ENCODE measurements at places on chromosomes 12 and 14.

DNA sequence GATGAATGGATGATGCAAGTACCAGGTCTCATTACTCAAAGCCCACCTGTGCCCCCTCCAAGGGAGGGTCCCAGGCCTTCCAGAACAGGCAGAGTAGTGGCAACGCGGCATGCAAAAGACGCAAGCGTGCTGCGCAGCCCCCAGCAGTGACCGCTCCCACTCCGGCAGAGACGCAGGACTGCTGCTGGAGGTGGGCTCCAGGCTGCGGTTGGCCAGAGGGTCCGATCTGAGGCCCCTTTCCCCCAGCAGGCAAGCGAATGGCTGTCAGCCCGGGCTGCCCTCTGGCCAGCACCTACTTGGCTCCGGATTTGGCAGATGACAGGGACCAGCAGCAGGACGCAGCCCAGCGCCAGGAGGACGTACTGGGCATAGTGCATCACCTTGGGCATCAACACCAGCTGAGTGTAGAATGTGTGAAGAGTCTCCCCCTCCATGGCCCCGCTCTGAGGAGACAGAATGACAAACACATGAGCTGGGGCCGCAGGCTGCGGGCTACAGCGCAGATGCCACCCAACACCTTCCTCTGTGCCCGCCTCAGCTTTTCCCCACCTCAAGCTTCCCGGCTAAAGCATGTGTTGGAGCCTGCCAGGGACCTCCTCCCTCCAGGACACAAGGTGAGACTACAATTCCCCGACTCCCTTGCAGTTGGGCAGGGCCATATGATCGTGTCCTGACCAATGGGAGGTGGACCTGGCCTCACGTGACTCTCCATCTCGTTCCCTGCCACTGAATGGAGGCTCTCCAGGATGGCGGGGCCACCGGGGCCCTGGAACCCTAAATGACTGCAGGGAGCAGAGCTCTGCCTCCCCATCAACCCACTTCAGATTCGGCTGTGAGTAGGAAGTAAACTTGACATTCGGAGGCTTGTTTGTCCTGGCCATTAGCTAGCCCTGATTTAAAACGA lies 77.4 kb downstream of the SCARB1 start:
- DNase-seq: no peak

DNA sequence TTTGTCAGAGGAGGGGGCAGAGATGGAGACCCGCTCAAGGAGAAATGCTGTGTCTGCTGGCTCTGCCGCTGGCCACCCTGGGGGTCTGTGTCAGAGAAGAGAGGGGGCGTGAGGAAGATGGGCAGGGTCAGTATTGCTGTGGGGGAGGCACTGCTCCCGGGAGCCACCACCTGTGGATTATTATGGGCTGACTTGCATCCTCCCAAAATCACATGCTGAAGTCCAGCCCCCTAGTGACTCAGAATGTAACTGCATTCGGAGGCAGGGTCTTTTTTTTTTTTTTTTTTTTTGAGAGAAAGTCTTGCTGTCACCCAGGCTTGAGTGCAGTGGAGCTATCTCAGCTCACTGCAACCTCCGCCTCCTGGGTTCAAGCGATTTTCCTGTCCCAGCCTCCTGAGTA lies 12.3 kb downstream of the ABCD4 start:
- DNase-seq: no peak

- DNase-seq: no peak
Observed at GRCh38 chr14:92717571-92718042, 30.8 kb downstream of the LGMN start.

- DNase-seq: no peak
Observed at GRCh38 chr12:111783046-111783445, 16.3 kb downstream of the ALDH2 start.

DNA sequence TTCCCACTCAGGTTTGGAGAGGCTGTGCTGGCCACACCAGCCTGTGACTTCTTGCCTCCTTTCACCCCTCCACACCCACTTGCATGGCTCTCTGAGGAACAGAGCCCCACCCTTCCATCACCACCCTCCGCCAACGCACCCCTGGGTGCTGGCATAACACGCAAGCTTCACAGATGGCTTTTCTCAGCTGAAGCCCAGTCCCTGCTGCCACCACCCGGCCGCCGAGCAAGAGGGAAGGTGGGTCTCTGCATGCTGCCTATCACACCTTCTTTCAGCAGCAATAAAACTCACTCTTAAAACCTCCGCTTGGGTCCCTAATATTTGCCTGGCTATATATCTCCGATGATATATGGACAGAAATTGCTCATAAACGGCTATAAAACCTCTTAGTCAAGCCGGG lies 41.6 kb downstream of the SMUG1 start:
- DNase-seq: no peak

- DNase-seq: no peak
Observed at GRCh38 chr14:50363714-50364111, 33.0 kb downstream of the CDKL1 start.

DNA sequence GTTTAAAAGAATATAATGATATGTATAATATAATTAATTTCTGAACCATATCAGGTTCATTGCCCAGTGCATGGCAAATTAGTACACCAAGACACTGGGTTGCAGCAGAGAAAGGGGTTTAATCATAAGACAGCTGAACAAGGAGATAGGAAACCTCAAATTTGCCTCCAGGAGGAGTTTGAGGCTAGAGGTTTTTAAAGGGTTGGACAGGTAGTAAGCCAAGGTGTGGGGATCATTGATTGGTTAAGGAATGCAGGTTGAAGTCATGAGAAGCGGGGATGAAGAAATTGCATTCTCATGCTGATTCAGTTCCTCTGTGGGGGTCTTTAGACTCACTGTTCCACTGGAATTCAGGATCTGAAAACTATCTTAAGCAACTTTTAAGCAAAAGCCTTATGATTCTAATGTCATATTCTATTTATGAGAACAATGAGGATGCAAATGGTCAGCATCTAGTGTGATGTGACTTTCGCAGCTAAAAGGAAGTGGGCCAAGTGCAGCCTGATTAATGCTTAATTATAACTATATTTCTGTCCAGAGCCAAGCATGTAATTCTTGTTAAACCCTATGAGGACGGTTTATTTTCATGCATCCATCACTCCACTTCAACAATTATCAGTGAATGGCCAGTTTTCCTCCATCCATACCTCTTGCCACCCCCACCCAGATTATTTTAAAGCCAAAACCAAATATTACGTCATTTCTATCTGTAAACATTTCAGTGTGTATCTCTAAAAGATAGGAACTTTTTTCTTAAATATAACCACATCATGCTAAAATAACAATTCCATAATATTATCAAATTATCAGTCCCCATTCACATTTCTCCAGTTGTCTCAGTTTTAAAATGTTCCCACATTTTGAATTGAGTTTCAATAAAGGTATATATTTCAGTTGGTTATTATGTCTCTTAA lies 14.9 kb downstream of the RNF212B start:
- DNase-seq: no peak

DNA sequence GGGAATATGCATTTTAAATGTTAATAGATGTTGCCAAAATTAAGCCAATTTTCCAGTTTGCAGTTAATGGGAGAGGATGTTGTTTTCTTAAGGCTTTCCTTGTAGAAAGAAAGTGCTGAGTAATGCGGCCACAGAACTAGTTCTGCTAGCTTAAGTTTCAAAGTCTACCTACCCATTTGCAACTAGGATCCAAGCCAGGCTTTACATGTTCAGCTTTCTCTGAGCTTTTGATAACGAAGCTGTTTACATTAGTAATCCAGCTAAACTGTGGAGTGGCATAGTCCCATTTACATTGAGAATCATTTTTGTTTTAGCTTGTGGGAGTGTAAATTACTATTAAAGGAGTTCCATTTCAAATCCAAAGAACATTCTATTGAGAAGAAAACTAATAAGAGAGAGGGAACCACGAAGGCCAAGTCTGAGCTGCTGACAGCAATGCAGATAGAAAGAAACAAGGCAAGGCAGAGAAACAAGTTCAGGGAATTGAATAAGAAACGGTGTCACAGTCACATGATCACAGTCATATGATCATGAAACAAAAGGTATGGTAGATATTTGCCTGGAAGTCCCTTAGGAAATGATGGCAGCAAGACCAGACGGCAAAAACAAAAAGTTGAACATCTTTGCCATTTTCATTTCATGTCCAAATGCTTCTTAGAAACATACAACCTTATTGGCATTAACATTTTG lies 274.9 kb downstream of the PAWR start:
- DNase-seq: no peak

GRCh38 chr12:110501399-110501751 lies 536 bp downstream of the VPS29 start:
- DNase-seq: no peak

GRCh38 chr14:71554959-71555612 lies 377.1 kb upstream of the RGS6 start:
- no peak for DNase-seq

- no peak for DNase-seq
Observed at GRCh38 chr14:40219032-40219431, 786.8 kb upstream of the FBXO33 start.

- no peak for DNase-seq
Observed at GRCh38 chr14:75793806-75794205, 132.8 kb downstream of the TTLL5 start.

DNA sequence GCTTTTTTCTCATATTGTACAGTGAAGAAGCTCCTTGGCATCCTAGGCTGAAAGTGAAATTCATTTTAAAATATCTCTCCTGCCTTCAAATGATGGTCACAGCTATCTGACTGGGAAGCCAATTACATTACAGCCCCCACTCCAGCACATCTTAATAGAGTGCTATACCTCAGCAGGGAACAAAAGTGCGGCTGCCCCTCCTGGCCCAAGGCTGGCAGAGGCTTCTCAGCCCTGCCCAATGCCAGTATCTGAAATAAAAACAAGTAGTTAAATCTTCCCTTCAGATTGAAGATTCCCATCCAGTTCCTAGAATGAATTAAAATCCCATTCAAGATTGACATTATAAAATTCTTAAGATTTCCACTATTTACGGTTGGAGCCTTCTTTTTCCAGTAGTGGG lies 54.9 kb upstream of the GNG2 start:
- no peak for DNase-seq

DNA sequence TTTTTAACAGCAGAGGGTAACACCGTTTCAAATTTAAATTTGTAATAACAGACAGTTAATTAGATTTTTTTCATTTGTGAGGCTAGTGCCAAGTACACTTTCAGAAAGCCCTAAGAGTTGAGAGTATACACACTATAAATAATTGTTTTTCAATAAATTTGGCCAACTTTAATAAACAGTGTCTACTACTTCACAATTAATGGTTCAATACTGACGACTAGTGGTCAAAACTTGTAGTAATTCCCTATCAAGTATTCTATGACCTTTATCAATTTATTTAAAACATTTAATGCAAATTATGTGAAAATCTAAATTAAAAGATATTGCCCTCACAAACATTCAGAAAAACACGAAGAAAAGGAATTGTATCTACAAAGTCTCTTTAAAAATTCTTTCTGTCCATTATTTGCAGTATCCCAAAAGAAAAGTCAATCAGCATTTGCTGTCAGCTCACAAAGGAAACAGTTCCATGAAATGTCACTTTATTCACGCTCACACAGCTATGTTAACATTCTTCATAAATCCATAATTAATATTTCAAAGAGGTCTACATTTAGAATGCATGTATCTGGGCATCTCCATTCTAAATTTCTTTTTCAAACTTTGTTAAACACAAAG lies 91.2 kb downstream of the CEP128 start:
- DNase-seq: no peak

GRCh38 chr12:11810206-11810545 lies 160.7 kb downstream of the ETV6 start:
- DNase-seq: no peak

GRCh38 chr12:124646385-124647230 lies 79.2 kb upstream of the NCOR2 start:
- no peak for DNase-seq

Data from stimulated activated CD4-positive, alpha-beta T cell treated with anti-CD3 and anti-CD28 coated beads, Interleukin-1b, Interleukin-23, amount 100 ng/mL, for 1 hour (primary cell).